ENCODE measurements at places on chromosomes 13 and 19. TPM values are rescaled to one million over a fixed set of nuclear protein-coding genes. Genes with fewer than 3 reads are reported as not detected.

The KLK12 gene
- total RNA-seq = not detected

The CDKN2D gene
- 12.7 TPM for total RNA-seq

DNA sequence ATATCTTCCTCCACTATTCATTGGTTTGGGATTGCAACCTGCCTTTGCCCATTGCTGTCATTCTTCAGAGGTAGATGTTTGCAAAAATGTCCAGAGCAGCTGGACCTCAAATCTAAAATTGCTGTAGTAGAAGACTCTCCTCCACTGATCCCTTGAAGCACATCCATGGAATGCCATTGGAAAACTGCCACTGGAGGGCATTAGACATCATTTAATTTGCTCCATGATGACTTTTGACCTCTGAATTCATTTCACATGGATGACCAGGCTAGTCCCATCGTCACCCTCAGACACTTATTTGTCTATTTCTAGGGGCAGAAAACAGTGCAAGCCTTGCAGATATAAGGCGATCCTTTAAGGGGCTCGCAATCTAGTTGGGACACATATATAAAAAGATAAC lies 33.9 kb upstream of the FLT1 start:
- H3K4me1 ChIP-seq = peaks cover 20% of the 10 kb centered on the region
- H3K27me3 ChIP-seq = no peaks in the 10 kb centered on the region
- H3K27ac ChIP-seq = no peak overlapping the region
- no peaks in the 10 kb centered on the region for H3K36me3 ChIP-seq
- DNase-seq = no peak

GRCh38 chr19:6534451-6535093 lies 3.7 kb downstream of the TNFSF9 start:
- no peak for DNase-seq
- no peak overlapping the region for H3K27ac ChIP-seq
- no peaks in the 10 kb centered on the region for H3K27me3 ChIP-seq
- H3K4me3 ChIP-seq = no peak overlapping the region

DNA sequence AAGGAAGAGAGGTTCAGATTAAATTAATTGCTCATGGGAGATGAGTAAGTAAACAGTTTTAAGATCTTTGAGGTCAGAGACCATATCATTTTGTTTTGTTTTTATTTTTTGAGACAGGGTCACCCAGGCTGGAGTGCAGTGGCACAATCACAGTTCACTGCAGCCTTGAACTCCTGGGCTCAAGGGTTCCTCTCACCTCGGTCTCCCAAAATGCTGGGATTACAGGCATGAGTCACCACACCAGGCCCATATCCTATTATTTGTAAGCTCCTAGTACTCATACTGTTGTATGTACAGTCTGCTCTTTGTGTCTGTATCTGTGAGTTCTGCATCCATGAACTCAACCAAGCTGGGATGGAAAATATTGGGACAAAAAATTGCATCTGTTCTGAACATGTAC lies 6.0 kb upstream of the RASL11A start:
- H3K27ac ChIP-seq = no peak overlapping the region
- no peaks in the 10 kb centered on the region for H3K27me3 ChIP-seq
- no peak overlapping the region for H3K4me3 ChIP-seq
- DNase-seq = no peak

The ZNF177 gene
- 3.8 TPM for total RNA-seq

The NCCRP1 gene
- total RNA-seq = not detected

The URAD gene
- not detected for total RNA-seq

The CEACAM7 gene
- 0.43 TPM for total RNA-seq

The IQCN gene
- total RNA-seq = 10.2 TPM

The ELAVL1 gene
- total RNA-seq = 171 TPM

- peaks cover 10% of the 10 kb centered on the region for H3K36me3 ChIP-seq
- H3K4me1 ChIP-seq = no peaks in the 10 kb centered on the region
- DNase-seq = no peak
- no peak overlapping the region for H3K4me3 ChIP-seq
- no peak overlapping the region for H3K27ac ChIP-seq
- H3K27me3 ChIP-seq = no peaks in the 10 kb centered on the region
Observed at GRCh38 chr13:110516500-110516899, 45.0 kb downstream of the RAB20 start.

DNA sequence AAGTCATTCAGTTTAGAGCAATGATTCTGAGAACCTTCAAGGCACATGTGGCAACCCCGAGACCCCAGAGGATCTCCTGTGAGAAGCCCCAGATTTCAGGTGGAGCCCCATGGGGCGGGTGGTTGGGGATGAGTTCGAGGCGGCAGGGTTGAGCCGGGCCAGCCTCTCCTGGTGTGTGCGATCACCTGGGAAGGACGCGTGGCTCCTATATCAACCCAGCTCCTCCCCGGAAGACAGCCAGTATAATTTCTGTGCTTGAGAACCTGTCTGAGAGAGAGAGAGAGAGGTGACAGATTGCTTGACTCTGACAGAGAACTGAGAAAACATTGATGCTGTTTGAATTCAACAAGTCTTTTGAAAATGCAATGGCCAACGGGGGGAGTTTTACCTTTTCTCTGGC lies 89.0 kb downstream of the TEX29 start:
- DNase-seq = no peak
- peaks cover 97% of the 10 kb centered on the region for H3K27me3 ChIP-seq
- H3K4me1 ChIP-seq = no peaks in the 10 kb centered on the region
- H3K36me3 ChIP-seq = no peaks in the 10 kb centered on the region
- H3K27ac ChIP-seq = no peak overlapping the region
- H3K4me3 ChIP-seq = no peak overlapping the region

The FAM32A gene
- total RNA-seq = 93.2 TPM

DNA sequence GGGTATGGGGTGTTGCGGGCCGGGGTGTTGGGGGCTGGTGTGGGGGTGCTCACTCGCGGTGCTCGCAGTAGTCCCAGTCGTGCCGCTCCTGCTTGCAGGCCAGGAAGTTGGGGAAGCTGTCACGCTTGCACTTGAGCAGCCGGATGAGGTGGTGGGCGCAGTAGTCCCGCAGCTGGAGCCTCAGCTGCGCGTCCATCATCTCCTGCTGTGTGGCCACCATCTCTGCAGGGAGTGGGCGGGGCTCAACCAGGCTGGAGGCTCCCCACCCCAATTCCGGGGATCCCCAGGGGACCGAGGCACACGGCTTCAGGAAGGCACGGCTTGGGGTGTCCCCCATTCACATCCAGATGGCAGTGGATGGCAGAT lies 5.2 kb downstream of the NDUFB7 start:
- H3K36me3 ChIP-seq = peaks cover 18% of the 10 kb centered on the region
- H3K27ac ChIP-seq = no peak overlapping the region
- DNase-seq = peak; percentile 39
- H3K27me3 ChIP-seq = no peaks in the 10 kb centered on the region

The C19orf18 gene
- total RNA-seq = 0.43 TPM

The C5AR2 gene
- not detected for total RNA-seq

The ZNF490 gene
- 9.5 TPM for total RNA-seq

- no peak for DNase-seq
- no peaks in the 10 kb centered on the region for H3K36me3 ChIP-seq
- no peak overlapping the region for H3K27ac ChIP-seq
- no peaks in the 10 kb centered on the region for H3K27me3 ChIP-seq
Observed at GRCh38 chr13:40496035-40496810, 170.2 kb downstream of the FOXO1 start.

- no peaks in the 10 kb centered on the region for H3K27me3 ChIP-seq
- DNase-seq = peak; percentile 61
- H3K4me1 ChIP-seq = no peaks in the 10 kb centered on the region
- H3K27ac ChIP-seq = no peak overlapping the region
Observed at GRCh38 chr19:5434351-5434917, 20.8 kb upstream of the ZNRF4 start.

The CAMSAP3 gene
- 1.2 TPM for total RNA-seq

The CD37 gene
- not detected for total RNA-seq

- peak overlapping the region; percentile 100 for H3K27ac ChIP-seq
- DNase-seq = peak; percentile 100
- H3K4me3 ChIP-seq = peak overlapping the region; percentile 98
- H3K36me3 ChIP-seq = peaks cover 37% of the 10 kb centered on the region
- H3K4me1 ChIP-seq = peaks cover 23% of the 10 kb centered on the region
Observed at GRCh38 chr19:55407800-55408532, 378 bp upstream of the UBE2S start.

DNA sequence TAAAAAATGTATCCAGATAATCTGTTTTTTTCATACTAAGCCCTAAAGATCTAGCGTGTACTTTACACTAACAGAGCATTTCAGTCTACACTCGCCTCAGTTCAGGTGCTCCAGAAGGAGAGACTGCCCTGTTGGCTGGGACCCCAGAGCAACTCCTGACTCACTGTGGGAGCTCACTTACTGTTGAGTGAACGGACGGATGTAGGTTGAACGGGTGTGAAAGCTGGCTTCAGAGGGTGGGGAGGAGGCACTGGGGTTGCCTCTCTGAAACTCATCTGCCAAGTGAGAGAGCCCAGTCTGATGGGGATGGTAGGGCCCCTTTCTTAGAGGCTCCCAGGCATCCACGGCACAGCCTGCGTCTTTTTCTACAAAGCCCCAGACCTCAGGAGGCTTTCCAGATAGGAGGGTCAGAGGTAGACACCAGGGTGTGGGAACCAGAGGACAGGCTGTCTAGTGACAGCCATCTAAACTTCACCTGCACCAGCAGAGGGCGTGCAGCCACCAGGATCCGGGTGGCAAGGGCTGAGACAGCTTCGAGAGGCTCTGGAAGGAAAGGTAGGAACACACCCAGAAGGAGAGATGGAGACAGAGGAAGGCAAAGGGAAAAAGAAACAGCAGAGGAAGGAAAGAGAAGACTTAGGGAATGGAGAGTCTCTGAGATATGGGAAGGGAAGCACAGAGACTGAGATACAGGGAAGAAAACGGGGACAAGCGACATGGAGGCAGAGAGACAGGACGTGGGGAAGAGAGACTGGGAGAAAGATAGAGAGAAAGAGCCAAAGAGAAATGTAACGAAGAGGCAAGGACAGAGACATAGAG lies 3.7 kb downstream of the KASH5 start:
- H3K36me3 ChIP-seq = no peaks in the 10 kb centered on the region
- no peaks in the 10 kb centered on the region for H3K4me1 ChIP-seq
- no peak overlapping the region for H3K27ac ChIP-seq
- H3K4me3 ChIP-seq = no peak overlapping the region

- peaks cover 7% of the 10 kb centered on the region for H3K36me3 ChIP-seq
- no peaks in the 10 kb centered on the region for H3K4me1 ChIP-seq
- no peaks in the 10 kb centered on the region for H3K27me3 ChIP-seq
Observed at GRCh38 chr19:14394167-14394566, 12.9 kb downstream of the ADGRE5 start.

DNA sequence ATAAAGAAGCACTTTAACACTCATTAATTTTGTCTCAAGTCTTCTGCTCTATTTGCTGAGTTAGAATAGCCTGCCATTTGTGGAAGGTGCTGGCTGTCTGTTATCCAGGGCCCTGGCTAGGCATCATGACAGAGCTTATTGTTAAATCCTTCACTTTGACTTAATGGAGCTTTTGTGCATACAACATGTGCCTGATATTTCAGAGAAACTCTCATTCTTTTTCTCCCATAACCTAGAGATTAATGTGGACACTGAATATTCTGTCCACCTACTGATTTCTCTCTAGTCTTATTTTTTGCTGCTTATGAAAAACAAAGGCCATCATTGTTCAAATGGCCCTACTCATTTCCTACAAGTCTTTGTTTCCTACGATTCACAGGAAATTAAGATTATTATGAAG lies 383.1 kb upstream of the HTR2A start:
- no peaks in the 10 kb centered on the region for H3K4me1 ChIP-seq
- H3K4me3 ChIP-seq = no peak overlapping the region
- no peak overlapping the region for H3K27ac ChIP-seq

The ICAM3 gene
- total RNA-seq = 2.6 TPM

- no peaks in the 10 kb centered on the region for H3K4me1 ChIP-seq
- H3K27me3 ChIP-seq = no peaks in the 10 kb centered on the region
- H3K27ac ChIP-seq = no peak overlapping the region
- no peak overlapping the region for H3K4me3 ChIP-seq
- no peaks in the 10 kb centered on the region for H3K36me3 ChIP-seq
Observed at GRCh38 chr13:34864671-34865070, 77.4 kb upstream of the NBEA start.

The PGLYRP2 gene
- total RNA-seq = 4.7 TPM

GRCh38 chr13:39318161-39318560 lies 279.9 kb downstream of the NHLRC3 start:
- DNase-seq = no peak
- H3K36me3 ChIP-seq = no peaks in the 10 kb centered on the region
- no peak overlapping the region for H3K27ac ChIP-seq
- no peaks in the 10 kb centered on the region for H3K27me3 ChIP-seq
- H3K4me3 ChIP-seq = no peak overlapping the region

DNA sequence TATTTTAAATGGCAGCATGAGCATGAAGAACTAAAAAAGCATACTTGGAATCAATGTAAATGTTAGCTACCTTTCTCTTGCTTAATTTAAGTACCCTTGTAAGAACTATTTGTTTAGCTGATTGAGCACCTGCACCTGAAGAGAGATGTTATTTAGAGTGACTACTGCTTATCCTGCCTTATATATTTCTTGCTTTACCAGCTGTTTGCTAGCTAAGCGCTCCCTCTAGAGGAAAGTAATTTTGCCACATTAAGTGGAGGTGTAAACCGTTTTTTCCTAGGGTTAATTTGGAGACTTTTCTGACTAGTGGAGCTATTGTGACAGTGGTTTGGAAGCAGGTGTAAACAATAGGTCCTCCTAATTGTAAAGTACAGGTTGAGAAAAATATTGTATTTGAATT lies 19.4 kb upstream of the PSG2 start:
- DNase-seq = no peak
- H3K4me1 ChIP-seq = no peaks in the 10 kb centered on the region
- H3K27ac ChIP-seq = no peak overlapping the region
- H3K27me3 ChIP-seq = no peaks in the 10 kb centered on the region

The TMEM59L gene
- 9.3 TPM for total RNA-seq

The PROSER3 gene
- total RNA-seq = 44.8 TPM

DNA sequence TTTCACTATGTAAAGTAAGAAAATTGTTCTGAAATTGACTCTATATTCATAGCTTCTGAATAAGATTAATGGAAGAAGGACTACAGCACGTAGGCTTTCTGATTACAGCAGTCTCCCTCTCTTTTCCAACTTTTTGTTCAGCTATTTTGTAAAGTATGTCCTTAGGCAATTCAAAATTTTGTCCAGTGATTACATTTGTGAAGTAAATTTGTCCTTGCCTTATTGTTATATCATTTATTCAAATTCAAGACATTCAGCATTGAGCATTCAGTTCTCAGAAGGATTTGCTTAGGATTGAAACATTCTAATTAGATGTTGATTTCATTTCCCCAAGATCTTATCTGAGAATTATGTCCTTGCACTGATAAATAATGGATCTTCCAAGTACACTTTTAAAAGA lies 76.6 kb downstream of the WDFY2 start:
- H3K36me3 ChIP-seq = peaks cover 4% of the 10 kb centered on the region
- H3K4me1 ChIP-seq = peaks cover 20% of the 10 kb centered on the region
- H3K27ac ChIP-seq = no peak overlapping the region
- no peak for DNase-seq
- H3K27me3 ChIP-seq = no peaks in the 10 kb centered on the region

Measured in A673 (cell line).